ENCODE measurements at places on chromosomes 1 and 21. TPM values are rescaled to one million over a fixed set of nuclear protein-coding genes. Genes with fewer than 3 reads are reported as not detected.

DIO1 gene
- total RNA-seq = not detected

NBPF9 gene
- total RNA-seq = 3.9 TPM

DNA sequence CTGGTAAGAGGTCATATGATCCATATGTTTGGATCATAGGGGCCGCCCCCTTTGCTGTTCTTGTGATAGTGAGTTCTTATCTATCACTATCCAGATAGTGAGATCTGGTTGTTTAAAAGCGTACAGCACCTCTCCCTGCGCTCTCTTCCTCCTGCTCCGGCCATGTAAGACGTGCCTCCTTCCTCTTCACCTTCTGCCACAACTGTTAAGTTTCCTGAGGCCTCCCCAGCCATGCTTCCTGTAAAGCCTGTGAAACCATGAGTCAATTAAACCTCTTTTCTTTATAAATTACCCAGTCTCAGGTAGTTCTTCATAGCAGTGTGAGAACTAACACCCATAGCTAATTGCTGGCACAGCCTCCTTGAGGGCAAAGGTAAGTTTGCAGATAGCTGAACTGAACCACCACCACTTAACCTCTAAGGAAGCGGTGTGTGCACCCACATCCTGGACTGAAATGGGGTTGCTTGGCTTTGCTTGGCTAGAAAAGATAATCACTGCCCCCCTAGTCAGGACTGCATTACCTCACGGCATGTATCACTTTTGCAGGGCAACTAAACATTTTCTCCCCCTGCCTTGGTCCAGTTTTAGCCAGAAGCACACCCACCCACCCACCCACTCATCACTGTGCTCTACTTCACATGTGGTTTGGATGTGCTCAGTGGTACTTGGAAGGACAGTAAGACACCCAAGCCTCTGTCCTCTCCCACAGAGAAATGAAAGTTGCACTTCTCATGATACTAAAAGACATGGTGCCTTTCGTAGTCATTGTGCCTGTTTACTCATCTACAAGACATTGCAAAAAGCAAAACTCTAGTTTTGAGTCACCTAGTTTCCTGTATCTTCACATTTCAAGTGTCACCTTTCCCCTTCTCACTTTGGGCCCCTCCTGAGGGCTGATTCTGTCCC lies 23.1 kb upstream of the PTAFR start:
- no peak overlapping the region for H3K4me3 ChIP-seq
- peaks cover 20% of the 10 kb centered on the region for H3K4me1 ChIP-seq
- no peaks in the 10 kb centered on the region for H3K27me3 ChIP-seq
- peaks cover 52% of the 10 kb centered on the region for H3K36me3 ChIP-seq
- DNase-seq = no peak
- H3K27ac ChIP-seq = no peak overlapping the region

GRCh38 chr1:159009704-159010361 lies at the start of gene IFI16:
TSS of gene IFI16 (plus strand) at chr1:159009907. CDS start at chr1:159014681, 4,774 bp downstream.
- no peaks in the 10 kb centered on the region for H3K36me3 ChIP-seq
- no peak within 1 kb of the TSS for H3K4me3 ChIP-seq
- peaks cover 15% of the 10 kb centered on the region for H3K4me1 ChIP-seq
- peaks cover 12% of the 10 kb centered on the region for H3K27me3 ChIP-seq

- H3K4me3 ChIP-seq = no peak overlapping the region
- H3K4me1 ChIP-seq = peaks cover 2% of the 10 kb centered on the region
- no peak overlapping the region for H3K27ac ChIP-seq
- DNase-seq = no peak
- no peaks in the 10 kb centered on the region for H3K27me3 ChIP-seq
- no peaks in the 10 kb centered on the region for H3K36me3 ChIP-seq
These were observed 18.6 kb downstream of the FAM151A start for GRCh38 chr1:54604572-54605370.

DNA sequence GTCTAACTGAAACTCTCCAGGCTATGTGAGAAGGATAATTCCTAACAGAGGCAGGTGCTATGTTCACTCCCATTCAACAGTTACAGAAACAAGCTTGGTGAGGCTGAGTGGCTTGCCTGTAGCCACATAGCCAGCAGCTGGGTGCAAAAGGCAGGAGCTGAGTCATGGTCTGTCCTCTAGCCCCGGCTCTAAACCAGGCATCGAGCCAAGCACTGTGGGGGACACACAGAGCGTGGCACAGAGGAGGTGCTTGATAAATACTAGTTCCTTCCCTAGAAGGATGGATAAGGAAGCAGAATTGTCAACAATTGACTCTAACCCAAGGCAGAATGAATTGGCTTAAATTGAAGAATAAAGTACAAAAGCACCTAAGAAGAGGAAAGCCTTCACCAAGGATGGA lies 10.4 kb upstream of the KCNA2 start:
- H3K27ac ChIP-seq = no peak overlapping the region
- H3K4me1 ChIP-seq = no peaks in the 10 kb centered on the region
- H3K27me3 ChIP-seq = peaks cover 18% of the 10 kb centered on the region
- no peaks in the 10 kb centered on the region for H3K36me3 ChIP-seq
- no peak overlapping the region for H3K4me3 ChIP-seq

Measured in H1 (cell line).